ENCODE measurements at places on chromosomes 7 and 10.
A peak's percentile ranks its signal among the peaks of the same experiment; 100 is the strongest.

DNA sequence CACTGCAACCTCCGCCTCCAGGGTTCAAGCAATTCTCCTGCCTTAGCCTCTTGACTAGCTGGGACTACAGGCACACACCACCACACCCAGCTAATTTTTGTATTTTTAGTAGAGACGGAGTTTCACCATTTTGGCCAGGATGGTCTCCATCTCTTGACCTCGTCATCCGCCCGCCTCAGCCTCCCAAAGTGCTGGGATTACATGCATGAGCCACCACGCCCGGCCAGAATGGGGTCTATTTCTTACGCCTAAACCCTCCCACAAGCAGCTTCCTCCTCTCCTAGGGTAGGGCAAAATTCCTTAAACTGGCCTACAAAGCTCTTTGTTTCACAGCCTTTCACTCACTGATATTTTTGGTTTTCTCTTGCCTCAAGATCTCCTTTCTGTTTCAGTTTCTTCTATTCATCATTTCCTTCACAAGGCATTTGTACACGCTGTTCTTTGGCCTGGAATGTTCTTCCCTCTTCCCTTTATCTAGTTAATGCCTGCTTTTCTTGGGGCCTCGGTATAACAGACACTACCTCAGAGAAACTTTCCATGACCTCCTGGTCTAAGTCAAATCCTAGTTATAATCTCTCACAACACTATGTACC lies 6.7 kb downstream of the CPEB3 start:
- DNase-seq: peak; percentile 71

DNA sequence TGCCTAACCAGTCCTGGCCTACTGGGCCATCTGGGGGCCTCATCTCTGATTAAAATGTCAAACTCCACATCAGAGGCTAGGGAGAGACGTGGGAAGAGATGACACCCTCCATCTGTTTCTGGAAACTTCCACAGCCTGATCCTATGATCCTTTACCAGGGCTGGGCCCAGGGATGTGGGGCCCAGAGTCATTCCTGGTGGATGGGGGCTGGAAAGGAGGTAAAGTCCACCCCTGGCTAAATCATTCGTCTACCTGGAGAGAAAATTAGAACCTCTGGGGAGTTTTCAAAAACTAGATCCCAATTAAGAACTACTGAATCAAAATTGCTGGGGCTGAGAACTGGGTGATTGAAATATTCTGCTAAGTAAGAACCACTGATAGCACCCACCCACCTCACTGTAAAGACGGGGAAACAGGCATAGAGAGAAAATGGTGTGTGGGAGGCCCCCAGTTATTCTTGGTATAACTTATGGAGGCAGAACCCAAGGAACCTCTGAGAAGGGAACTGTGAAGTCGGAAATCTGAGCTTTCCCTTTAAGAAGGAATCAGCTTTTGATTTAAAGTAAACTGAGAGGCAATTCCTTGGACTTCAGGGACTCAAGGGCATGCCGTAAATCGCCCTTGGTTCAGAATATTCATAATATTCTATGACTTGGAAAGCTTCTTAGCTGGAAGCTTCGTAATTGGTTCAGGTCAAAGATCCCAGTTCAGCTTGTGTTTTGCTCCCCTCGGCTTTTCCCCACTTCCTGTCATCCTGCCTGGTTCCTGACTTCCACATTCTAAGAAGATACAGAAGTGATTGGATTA lies 53.1 kb downstream of the PRKAG2 start:
- DNase-seq: no peak

DNA sequence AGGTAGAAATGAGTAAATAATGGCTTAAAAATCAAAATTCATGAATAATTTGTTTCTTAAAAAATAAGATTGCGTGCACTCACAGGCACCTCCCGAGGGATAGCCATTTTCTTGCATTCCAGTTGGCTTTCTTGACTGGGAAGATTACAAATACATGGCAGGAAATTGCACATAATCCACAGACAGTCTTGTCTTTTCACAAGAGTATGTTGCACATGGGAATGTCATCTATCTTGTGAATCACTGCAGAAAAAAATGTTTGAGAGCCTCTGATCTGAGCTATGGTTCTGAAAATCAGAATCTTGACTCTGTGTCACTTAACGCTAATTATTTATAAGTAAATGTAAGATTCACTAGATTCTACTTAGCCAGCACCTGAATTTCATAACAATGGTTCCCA lies 74.1 kb upstream of the PRKG1 start:
- DNase-seq: peak; percentile 92

DNA sequence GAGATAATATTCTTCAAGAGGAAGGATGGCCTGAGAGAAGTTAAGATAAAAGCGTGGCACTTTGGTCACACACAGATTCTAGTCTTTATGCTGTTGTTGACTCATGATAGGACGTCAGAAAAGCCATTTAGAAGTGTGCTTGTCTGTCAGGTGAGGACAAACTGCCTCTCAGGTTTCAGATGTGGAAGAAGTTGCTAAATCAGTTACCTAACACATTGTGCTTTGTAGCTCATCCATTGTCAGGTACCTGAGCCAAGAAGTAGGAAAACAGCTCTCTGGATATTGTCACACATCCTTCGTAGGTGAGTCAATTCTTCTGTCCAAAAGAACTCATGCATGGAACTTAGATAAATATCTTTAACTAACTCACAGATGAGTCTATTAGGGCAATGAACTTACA lies 49.5 kb upstream of the PHYHIPL start:
- DNase-seq: no peak

DNA sequence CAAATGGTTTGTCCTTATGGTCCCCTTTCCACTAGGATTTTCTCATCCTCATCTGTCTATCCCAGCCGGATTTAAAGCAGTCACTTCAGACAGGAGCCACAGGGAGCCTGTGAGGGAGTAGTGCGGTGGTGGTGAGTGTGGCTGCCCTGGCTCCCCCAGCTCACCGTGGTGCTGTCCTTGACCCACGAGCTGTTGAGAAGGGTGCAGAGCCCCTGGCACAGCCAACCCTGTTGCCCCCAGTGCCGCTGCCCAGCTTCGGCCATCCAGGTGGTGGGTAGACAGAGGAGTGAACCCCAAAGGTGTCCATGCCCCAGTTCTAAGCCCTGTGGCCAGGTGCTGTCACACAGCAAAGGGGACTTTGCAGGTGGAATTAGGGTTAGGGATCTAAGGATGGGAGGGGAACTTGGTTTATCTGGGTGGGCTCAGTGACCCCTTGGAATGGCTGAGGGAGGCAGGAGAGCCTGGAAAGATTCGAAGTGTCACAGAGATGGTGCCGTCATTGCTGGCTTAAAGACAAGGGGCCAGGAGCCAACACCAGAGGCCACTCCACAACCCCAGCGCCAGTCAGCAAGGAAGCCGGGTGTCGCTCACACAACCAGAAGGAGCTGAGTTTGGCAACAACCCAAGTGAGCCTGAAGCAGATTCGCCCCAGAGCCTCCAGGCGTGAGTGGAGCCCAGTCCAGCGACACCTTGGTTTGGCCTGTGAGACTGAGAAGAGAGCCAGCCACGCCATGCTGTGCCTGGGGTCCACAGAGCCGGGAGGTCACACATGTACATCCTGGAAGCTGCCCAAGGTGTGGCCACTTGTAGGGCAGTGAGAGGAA lies 142.4 kb downstream of the ADCY1 start:
- no peak for DNase-seq

DNA sequence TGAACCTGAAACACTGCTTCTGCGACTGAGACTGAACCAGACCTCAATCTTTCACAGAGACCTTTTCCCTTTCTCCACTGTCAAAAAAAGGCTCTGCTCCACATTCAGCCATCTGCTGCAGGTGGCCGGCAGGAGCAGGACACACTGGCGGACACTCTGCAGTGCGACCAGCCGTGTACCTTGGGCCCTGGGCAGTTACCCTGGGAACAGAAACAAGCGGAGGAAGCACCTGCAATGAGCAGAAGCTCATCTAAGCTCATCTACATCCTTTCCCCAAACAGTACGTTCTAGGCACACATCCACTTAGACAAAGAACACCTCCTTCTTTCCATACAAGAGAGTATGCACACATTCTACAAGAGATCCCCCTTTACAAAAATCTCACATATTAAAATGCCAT lies 22.8 kb downstream of the VOPP1 start:
- no peak for DNase-seq

DNA sequence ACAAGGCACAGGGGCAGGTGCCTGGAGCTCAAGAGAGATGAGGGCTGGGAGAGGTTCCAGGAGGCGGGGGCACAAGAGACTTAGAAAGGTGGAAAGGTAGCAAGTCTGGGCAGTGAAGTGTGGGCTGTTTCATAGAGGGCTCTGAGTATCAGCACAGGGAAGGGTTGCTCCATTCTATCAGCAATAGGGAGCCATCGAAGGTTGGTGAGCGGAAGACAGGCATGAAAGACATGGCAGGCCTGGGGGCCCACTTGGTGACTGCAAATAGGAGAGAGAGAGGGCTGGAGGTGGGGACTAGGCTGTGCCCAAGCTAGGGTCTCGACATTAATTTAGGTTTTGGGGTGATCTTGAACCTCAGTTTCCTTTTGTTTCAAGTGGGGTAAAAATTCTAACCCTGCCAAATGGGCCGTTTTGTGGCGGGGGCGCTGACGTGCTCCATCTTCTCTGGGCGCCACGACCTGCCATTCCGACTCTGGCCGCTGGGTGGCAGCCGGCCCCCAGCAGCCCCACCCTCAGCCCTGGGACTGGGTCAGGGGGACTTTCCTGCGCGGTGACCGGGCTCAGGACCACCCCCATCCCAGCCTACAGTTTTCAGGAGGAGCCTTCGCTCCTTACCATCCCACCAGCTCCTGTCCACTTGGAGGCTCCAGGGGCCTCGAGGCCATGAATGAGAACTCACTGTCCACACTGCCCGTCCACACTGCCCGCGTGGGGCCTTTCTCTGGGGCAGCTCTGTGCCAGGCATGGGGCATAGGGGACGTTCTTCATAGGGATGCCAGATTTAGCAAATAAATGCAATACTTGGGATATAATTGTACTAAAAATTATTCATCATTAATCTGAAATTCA lies 37.2 kb upstream of the PCBD1 start:
- DNase-seq: peak; percentile 36

- DNase-seq: no peak
These were observed 507.4 kb downstream of the SORCS3 start for GRCh38 chr10:105148456-105148855.

DNA sequence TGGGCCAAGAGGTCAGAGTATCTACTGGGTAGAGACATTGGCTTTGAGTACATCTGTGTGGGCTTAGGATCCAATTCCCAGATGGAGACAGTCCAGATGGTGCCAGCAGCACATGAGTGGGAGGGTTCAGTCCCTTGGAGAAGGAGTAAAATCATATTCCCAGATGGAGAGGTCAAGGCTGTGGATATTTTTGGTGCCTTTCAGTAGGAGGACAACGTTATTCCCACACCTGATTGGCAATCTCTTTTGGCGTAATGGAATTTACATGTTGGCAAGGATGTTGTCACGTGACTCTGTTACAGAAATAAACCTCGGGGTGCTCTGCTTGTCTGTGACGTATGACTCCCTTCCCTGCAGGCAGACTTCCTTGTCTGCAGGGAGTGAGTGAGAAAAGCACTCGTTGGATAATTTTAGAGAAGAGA lies 27.6 kb downstream of the NPS start:
- no peak for DNase-seq

DNA sequence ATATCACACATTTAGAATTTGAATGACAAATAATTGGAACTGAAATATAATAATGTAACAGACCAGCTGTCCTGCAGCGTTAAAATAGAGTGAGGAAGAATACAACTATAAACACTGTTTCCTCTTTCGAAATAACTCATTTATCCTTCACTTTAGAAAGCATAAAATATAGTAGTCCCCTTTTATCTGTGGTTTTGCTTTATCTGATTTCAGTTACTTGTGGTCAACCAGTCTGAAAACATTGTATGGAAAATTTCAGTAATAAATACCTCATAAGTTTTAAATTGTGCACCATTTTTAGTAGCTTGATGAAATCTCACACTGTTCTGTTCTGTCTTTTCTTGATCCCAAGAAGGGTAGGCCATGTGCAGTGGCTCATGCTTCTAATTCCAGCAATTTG lies 31.7 kb downstream of the POLR1F start:
- DNase-seq: no peak

DNA sequence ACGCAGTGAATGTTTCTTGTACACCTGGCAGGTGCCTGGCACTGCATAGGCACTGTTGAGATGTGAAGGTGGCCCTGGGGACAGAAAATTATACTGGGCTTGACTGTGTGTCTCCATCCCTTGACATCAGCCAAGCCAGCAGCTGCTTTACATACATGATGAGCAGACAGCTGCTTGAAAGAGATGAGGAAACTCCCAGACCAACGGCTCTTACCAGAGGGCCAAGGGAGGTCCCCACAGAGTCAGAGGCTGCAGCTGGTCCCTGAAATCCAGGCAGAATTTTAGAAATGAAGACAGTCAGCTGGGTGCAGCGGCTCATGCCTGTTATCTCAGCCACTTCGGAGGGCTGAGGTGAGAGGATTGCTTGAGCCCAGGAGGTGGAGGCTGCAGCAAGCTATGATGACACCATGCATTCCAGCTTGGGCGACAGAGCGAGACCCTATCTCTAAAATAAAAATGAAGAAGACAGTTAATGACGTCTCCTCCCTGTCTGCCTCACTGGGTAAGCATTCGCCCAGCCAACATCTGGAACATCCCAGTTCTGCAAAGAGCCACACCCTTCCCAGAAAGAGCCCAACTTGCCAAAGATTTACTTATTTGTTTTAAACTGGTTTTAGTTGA lies 17.6 kb downstream of the LIMK1 start:
- no peak for DNase-seq

DNA sequence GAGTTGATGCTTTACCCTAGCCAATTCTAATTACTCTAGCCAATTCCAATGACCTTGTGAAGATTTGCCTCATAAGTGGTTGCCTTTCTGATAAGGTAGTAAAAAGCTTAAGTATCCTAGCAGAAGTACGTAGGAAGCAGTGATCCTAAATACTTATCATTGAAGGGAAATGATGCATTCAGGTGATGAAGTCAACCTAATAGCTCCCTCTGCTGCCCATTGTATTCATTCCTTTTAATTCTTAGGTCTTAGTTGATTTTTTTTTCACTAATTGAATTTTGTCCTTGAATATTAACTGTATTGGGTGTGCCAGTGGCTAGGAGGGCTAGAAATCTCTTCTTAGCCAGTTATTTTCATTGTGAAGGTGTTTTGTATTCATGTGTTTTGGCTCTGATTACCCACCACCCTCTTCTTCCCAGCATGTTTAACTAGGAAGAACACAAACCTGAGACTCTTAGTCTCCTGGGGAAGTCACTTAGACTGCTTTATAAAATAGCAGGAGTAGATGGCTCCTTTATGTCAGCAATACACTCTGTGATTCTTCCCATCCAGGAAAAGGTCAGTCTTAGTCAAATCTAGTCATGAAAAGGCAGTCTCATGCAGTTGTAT lies 46.3 kb downstream of the PLEKHA8 start:
- DNase-seq: peak; percentile 65

GRCh38 chr7:151247611-151248345 lies 716 bp downstream of the SMARCD3 start:
- DNase-seq: peak; percentile 42

DNA sequence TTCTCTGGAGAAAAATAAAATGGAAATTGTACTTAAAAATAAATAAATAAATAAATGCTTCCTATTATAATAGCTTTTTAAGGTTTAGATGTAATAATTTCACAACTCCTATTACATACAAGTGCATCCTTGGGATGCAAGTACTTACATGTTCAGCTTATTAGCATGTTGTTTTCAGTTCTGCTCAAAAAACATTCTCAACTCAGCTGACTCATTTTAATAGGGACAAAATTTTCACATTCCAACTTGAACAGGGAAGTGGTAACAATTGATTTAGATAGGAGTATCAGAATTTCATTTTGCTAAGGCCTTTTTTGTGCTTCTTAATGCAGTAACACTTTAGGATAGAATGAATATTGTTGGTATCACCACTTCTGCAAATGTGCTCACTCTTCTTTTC lies 16.7 kb upstream of the PAPSS2 start:
- no peak for DNase-seq

GRCh38 chr7:66629222-66630062 lies 761 bp downstream of the KCTD7 start:
- no peak for DNase-seq

GRCh38 chr10:127925471-127926207 lies 18.7 kb downstream of the PTPRE start:
- no peak for DNase-seq
